ENCODE measurements at places on chromosomes 4 and X.

DNA sequence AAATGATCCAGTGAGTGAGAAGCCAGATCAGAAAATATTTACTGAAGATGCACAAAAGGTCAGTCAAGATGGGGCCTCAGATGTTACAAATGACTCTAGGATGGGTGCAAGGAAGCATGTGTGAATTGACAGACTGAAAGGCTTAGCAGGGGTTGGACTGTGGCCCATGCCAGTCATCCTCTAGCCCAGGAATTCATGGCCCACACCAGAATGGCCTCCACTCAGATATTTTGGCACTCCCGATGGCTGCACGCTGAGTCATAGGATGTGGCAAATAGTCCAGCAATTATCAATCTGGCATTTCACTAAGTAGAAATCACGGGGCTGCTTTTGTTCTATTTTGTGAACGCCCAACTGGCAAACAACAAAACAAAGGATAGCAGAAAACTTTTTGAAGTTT is 406.5 kb downstream of the IQCM start:
- no peaks in the 10 kb centered on the region for H3K27me3 ChIP-seq
- peak; percentile 4 for DNase-seq
- H3K27ac ChIP-seq, result peak overlapping the region; percentile 68
- peak overlapping the region; percentile 50 for H3K4me3 ChIP-seq

DNA sequence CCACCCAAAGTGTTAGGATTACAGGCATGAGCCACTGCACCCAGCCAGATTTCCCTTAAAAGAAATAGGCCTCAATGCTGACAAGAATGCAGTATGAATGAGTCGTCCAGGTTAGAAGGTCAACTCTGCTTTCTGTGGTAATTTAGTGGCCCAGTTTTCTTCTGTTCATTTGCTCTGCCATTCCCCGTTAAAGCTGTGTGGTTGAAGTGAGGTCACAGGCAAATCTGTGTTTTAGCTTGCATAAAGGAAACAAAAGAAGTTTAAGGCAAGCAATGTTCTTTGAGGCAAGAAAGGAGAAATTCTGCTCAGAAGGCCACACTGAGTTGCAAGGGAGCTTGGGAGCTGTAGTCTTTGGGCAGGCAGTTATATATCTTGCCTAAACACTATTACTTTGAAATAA is 176.8 kb downstream of the LARP7 start:
- H3K4me3 ChIP-seq, result no peak overlapping the region
- no peaks in the 10 kb centered on the region for H3K36me3 ChIP-seq
- no peak overlapping the region for H3K27ac ChIP-seq
- DNase-seq, result no peak
- no peaks in the 10 kb centered on the region for H3K4me1 ChIP-seq

DNA sequence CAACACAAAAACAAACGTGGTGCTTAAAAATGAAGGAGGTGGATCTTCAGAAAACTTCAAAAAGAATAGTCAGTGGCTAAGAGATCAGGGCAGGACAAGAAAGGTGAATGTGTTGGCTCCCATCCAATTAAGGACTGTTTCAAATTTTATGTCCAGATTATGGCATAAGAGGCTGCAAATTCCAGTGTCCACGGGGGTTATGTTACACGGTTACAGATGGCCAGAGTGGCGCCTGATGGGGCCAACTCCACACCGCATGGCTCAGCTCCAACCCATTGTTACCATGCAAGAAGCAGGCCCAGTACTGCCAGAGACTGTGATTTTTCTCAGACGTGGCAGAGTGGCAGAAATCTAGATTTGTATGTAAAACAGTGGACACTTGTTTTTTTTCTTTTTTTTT is 168.4 kb upstream of the TENM3 start:
- DNase-seq, result no peak
- H3K4me3 ChIP-seq, result no peak overlapping the region
- no peaks in the 10 kb centered on the region for H3K27me3 ChIP-seq
- no peak overlapping the region for H3K27ac ChIP-seq
- no peaks in the 10 kb centered on the region for H3K4me1 ChIP-seq

GRCh38 chr4:65893271-65893670 is 223.0 kb upstream of the EPHA5 start:
- no peak overlapping the region for H3K4me3 ChIP-seq
- no peaks in the 10 kb centered on the region for H3K27me3 ChIP-seq
- H3K36me3 ChIP-seq, result no peaks in the 10 kb centered on the region

- no peaks in the 10 kb centered on the region for H3K27me3 ChIP-seq
- no peak for DNase-seq
- no peak overlapping the region for H3K27ac ChIP-seq
- no peaks in the 10 kb centered on the region for H3K36me3 ChIP-seq
- H3K4me1 ChIP-seq, result no peaks in the 10 kb centered on the region
Observed at GRCh38 chr4:1572010-1572385, 112.1 kb downstream of the FAM53A start.

GRCh38 chr4:62670514-62670913 is 1470.4 kb downstream of the ADGRL3 start:
- DNase-seq, result no peak
- no peaks in the 10 kb centered on the region for H3K4me1 ChIP-seq
- H3K27ac ChIP-seq, result no peak overlapping the region

GRCh38 chrX:147846676-147847075 is 65.0 kb upstream of the FMR1 start:
- no peak overlapping the region for H3K4me3 ChIP-seq
- H3K4me1 ChIP-seq, result no peaks in the 10 kb centered on the region
- H3K36me3 ChIP-seq, result no peaks in the 10 kb centered on the region
- no peak overlapping the region for H3K27ac ChIP-seq

GRCh38 chr4:127782025-127782274 is 172 bp upstream of the HSPA4L start:
- H3K4me3 ChIP-seq, result peak overlapping the region; percentile 83
- H3K27ac ChIP-seq, result peak overlapping the region; percentile 64
- DNase-seq, result peak; percentile 28
- no peaks in the 10 kb centered on the region for H3K27me3 ChIP-seq
- H3K4me1 ChIP-seq, result peaks cover 10% of the 10 kb centered on the region
- no peaks in the 10 kb centered on the region for H3K36me3 ChIP-seq

- H3K4me3 ChIP-seq, result no peak overlapping the region
- H3K4me1 ChIP-seq, result no peaks in the 10 kb centered on the region
- H3K27ac ChIP-seq, result no peak overlapping the region
- H3K27me3 ChIP-seq, result no peaks in the 10 kb centered on the region
- H3K36me3 ChIP-seq, result no peaks in the 10 kb centered on the region
Observed at GRCh38 chr4:58272311-58272710, 1162.1 kb upstream of the IGFBP7 start.

- H3K36me3 ChIP-seq, result no peaks in the 10 kb centered on the region
- H3K27ac ChIP-seq, result no peak overlapping the region
- H3K27me3 ChIP-seq, result no peaks in the 10 kb centered on the region
- H3K4me1 ChIP-seq, result no peaks in the 10 kb centered on the region
- no peak overlapping the region for H3K4me3 ChIP-seq
Observed at GRCh38 chrX:18017411-18017810, 156.3 kb upstream of the RAI2 start.

GRCh38 chr4:26287756-26288155 is 33.1 kb upstream of the RBPJ start:
- no peaks in the 10 kb centered on the region for H3K36me3 ChIP-seq
- no peak for DNase-seq
- H3K4me1 ChIP-seq, result peaks cover 8% of the 10 kb centered on the region
- H3K27ac ChIP-seq, result no peak overlapping the region

- no peak for DNase-seq
- H3K4me1 ChIP-seq, result no peaks in the 10 kb centered on the region
- no peak overlapping the region for H3K4me3 ChIP-seq
- H3K27me3 ChIP-seq, result no peaks in the 10 kb centered on the region
- H3K27ac ChIP-seq, result no peak overlapping the region
Observed at GRCh38 chrX:15356444-15356843, 21.1 kb upstream of the PIGA start.

- no peak for DNase-seq
- no peak overlapping the region for H3K27ac ChIP-seq
- no peak overlapping the region for H3K4me3 ChIP-seq
- no peaks in the 10 kb centered on the region for H3K36me3 ChIP-seq
- peaks cover 43% of the 10 kb centered on the region for H3K4me1 ChIP-seq
Observed at GRCh38 chr4:185232370-185232769, 23.0 kb downstream of the SNX25 start.

DNA sequence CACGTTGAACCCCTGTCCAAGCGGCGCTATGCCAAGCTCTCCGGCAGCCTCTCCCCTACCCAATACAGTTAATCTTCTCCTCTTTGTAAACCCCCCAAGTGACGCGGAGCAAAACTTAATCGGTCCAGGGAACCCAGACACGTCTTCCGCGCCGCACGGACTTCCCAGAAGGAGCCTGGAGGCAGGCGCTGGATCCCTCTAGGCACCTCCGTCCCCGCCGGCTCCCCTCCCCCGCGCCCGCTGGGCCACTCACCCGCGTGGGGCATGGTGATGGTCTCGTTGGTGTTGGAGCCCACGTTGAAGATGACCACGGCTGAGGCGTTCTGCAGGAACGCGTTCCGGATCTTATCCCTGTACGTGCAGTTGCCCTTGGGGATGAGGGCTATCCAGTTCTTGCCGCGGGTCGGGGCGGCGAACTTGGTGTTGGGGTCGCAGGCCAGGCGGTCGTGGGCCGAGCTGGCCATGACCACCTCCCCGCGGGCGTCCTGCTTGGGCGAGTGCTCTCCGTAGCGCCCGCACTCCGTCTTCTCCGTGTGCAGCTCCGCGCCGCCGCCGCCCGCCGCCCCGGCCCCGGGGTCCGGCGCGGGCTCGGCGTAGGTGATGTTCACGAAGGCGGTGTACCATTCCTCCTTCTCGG is 1.1 kb downstream of the RNF150 start:
- peak overlapping the region; percentile 85 for H3K4me3 ChIP-seq
- no peaks in the 10 kb centered on the region for H3K27me3 ChIP-seq
- H3K27ac ChIP-seq, result peak overlapping the region; percentile 67
- no peak for DNase-seq

- H3K4me1 ChIP-seq, result no peaks in the 10 kb centered on the region
- no peaks in the 10 kb centered on the region for H3K36me3 ChIP-seq
- H3K27ac ChIP-seq, result no peak overlapping the region
Observed at GRCh38 chr4:82578935-82579334, 17.1 kb upstream of the TMEM150C start.

DNA sequence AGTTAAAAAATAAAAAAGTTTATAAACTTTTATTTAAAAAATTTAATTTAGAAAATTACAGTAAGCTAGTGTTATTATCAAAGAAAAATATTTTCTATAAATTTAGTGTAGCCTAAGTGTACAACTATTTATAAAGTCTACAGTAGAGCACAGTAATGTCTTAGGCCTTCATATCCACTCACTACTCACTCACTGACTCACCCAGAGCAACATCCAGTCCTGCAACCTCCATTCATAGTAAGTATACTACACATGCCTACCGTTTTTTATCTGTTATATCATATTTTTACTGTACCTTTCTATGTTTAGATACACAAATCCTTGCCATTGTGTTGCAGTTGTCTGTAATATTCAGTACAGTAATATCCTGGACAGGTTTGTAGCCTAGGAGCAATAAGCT is 129.0 kb upstream of the FAM47B start:
- no peak overlapping the region for H3K4me3 ChIP-seq
- H3K4me1 ChIP-seq, result peaks cover 11% of the 10 kb centered on the region
- no peak for DNase-seq
- no peaks in the 10 kb centered on the region for H3K27me3 ChIP-seq
- H3K36me3 ChIP-seq, result no peaks in the 10 kb centered on the region

DNA sequence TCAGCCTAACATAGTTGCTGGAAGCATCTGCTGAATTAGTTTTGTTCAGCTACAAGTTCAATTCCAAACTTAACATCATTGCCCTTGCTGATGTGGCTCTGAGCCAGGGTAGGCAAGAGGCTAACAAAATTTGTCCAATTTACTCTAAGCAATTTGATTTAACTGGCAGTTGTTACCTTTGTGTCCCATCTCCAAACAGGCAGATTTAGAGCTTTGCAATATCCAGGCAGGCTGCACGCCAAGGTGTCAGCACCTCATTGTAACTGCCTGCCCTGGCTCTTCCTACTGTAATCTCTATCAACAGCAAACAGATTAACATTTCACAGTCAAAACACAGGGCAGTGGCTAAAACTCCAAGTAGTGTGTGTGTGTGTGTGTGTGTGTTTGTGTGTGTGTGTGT is 2070.6 kb downstream of the PCDH7 start:
- H3K36me3 ChIP-seq, result no peaks in the 10 kb centered on the region
- no peak for DNase-seq
- H3K27me3 ChIP-seq, result no peaks in the 10 kb centered on the region
- H3K4me1 ChIP-seq, result no peaks in the 10 kb centered on the region

GRCh38 chrX:38205039-38205438 is 15.6 kb downstream of the SRPX start:
- H3K4me3 ChIP-seq, result no peak overlapping the region
- H3K4me1 ChIP-seq, result no peaks in the 10 kb centered on the region
- H3K36me3 ChIP-seq, result no peaks in the 10 kb centered on the region
- DNase-seq, result no peak
- H3K27me3 ChIP-seq, result no peaks in the 10 kb centered on the region

DNA sequence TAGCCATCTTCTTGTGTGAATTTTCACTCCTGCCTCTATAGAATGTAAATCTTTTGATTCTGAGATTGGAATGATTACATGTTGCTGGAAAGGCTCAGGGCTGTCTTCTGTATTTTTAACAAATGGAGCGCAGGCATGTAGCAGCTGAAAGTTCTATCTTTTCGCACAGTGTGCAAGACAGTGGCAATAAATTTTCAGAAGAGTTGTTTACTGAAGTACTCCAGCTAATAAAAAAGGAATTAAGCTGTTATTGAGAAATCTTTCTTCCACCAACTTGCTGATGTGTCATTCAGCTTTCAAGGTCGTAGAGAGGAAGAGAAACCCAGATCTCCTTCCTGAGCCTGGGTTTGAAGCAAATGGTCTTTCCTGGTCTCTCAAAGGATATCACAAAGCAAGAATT is 122.0 kb upstream of the PUDP start:
- H3K36me3 ChIP-seq, result no peaks in the 10 kb centered on the region
- H3K27me3 ChIP-seq, result no peaks in the 10 kb centered on the region
- no peaks in the 10 kb centered on the region for H3K4me1 ChIP-seq
- no peak overlapping the region for H3K27ac ChIP-seq
- DNase-seq, result no peak

DNA sequence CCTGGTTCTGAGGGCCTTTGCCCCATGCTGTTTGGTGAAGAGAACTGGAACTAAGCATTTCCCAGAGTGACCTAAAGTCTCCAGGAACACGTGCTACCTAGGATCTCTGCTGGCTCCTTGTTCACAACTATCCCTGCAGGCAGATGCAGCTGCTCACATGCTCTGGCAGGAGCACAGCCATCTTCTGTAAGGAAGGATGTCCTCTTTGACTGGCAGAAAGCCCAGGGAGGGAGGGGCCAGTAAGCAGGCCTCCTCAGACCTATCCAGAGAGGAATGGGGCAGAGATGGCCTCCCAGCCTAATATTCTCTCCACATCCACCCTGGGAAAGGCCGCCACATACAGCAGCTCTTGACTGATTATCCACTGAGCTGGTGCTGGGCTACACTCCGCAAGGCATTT is 142.8 kb upstream of the EOLA2 start:
- peaks cover 10% of the 10 kb centered on the region for H3K4me1 ChIP-seq
- H3K27me3 ChIP-seq, result no peaks in the 10 kb centered on the region
- H3K4me3 ChIP-seq, result no peak overlapping the region
- no peaks in the 10 kb centered on the region for H3K36me3 ChIP-seq

GRCh38 chr4:82851885-82852750 is 38.8 kb downstream of the SEC31A start:
- H3K4me3 ChIP-seq, result no peak overlapping the region
- H3K4me1 ChIP-seq, result no peaks in the 10 kb centered on the region
- no peaks in the 10 kb centered on the region for H3K27me3 ChIP-seq

- H3K27ac ChIP-seq, result no peak overlapping the region
- no peaks in the 10 kb centered on the region for H3K27me3 ChIP-seq
- H3K4me1 ChIP-seq, result no peaks in the 10 kb centered on the region
- no peak for DNase-seq
- no peaks in the 10 kb centered on the region for H3K36me3 ChIP-seq
- no peak overlapping the region for H3K4me3 ChIP-seq
Observed at GRCh38 chr4:14110407-14110806, 482.9 kb upstream of the BOD1L1 start.
